ENCODE measurements at places on chromosomes 11 and 22.

GRCh38 chr11:77287615-77288273 lies 13.7 kb downstream of the GDPD4 start:
- no peak for DNase-seq

GRCh38 chr11:33935461-33936456 lies 43.9 kb upstream of the LMO2 start:
- DNase-seq = no peak

DNA sequence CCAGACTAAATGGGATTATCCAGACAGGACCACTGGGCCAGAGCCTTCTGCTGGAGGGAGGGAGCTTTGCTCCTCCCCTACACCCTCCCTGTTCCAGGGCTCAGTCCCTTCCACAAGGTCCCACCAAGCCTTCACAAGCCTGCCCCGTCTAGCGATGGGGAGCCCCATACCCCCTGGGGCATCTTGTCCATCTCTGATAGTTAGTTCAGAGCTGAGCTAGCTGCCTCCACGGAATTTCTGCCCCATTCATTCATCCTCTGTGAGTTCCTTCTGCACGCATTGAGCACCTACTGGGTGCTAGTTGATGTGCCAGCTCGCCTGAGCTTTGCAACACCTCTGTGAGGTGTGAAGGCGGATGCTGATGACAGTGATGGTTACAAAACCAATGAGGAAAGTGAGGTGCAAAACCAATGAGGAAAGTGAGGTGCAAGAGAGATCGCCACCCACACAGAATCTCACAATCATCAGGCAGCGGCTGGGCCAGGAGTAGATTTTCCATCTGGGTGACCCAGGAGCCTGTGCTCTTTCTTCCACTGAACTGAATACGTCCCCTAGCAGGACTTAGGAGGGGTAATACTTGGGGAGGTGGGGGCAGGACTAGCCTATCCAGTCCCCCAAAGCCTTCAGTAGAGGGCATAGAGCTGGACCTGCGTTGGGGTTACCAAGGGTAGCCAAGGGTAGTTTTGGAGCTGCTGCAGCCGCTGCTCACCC lies 21.5 kb upstream of the CBX7 start:
- DNase-seq = no peak

DNA sequence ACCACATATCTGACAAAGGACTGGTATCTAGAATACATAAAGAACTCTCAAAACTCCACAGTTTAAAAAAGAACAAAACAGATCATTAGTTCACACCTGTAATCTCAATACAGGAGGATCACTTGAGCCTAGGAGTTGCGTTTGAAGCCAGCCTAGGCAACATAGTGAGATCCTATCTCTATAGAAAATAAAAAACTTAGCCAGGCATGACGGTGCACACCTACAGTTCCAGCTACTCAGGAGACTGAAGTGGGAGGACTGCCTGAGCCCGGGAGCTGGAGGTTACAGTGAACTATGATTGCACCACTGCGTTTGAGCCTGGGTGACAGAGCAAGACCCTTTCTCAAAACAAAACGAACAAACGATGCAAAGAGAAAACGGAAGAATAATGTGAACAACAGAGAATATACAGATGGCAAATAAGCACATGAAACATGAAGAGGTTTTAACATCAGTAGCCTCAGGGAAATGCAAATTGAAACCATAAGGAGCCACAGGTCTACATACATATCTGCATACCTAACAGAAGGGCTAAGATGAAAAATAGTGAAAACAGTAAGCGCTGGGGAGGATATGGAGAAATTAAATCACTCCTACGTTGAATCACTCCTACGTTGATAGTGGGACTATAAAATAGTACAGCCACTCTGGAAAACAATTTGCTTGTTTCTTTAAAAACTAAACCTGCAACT lies 70.7 kb downstream of the DGCR2 start:
- no peak for DNase-seq

DNA sequence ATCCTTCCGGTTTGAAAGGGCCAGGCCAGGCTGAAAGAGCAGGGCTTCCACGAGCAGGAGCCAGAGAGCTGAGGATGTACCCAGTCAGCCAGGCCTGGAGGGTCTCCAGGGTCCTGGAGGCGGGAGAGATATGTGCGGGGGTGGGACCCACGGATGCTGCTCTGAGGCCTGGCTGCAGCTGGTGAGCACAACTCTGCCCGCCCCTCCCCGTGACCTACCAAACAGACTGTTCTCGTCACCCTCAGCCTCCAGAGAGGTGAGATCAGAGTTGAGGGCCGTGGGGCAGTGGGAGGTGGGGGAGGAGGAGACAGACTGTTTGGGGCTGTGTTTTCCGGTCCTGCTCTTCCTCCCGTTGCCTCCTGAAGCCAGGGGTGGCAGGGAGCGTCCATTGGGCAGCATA lies 42.2 kb downstream of the TRIOBP start:
- DNase-seq = no peak

DNA sequence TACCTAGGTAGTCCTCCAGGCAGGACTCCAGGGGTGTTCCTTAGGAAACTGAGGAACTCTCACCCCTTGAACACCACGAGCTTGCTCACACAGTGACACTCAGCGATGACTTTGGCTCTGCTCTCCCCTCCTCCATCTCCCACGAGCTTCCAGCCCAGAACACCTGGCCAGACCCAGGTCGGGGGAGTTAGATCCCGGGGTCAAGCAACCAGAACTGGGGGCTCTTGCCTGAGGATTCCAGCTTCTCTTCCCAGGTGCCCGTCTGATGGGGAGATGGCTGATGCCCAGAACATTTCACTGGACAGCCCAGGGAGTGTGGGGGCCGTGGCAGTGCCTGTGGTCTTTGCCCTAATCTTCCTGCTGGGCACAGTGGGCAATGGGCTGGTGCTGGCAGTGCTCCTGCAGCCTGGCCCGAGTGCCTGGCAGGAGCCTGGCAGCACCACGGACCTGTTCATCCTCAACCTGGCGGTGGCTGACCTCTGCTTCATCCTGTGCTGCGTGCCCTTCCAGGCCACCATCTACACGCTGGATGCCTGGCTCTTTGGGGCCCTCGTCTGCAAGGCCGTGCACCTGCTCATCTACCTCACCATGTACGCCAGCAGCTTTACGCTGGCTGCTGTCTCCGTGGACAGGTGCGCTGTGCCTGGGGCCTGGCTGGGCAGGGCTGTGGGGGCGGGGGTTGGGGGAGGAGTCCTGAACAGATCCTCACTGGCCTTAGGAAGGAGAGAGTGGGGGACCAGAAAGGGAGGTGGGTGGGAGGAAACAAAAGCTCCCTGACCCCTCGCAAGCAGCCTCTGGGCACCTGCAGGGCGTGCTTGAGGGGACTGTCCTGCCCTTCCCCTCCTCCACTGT lies at the start of gene GALR3:
TSS of gene GALR3 (plus strand) at position 249 of the 852 bp plus-strand sequence. CDS start at position 274, 25 bp downstream.
- no peak for DNase-seq

DNA sequence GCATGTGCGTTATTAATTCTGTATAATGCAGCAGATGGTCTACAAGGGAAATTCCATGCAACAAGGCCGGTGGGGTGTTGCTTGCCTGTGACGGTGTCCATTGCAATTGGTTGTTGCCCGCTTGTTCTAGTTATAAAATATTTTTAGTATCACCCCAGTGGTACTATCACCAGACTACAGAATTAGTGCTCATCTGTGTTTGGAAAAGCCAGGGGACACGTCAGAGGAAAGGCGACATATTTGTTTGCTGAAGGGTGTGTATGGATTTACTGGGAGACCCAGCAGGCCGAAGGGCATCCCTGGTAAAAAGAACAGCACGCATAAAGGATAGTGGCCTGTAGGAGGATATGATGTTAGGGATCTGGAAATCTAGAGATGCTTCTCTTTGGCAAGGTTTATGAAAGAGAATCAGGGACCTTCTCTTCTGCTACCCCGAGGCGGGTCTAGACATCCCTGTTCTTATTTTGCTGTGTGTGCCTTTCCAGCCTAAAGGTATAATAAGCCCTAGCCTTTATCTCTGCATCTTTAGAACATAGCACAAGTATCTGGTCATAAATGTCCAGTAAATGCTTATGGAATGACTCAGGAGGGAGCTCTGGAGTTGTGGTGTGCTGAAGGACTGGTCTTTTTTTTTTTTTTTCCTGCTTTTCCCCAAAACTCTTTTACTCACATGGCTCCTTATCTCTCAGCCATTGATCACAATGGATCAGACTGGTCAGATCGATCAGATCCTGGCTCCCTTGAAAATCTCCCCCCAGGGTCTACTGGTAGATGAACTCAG lies 90.9 kb downstream of the LDLRAD3 start:
- no peak for DNase-seq

DNA sequence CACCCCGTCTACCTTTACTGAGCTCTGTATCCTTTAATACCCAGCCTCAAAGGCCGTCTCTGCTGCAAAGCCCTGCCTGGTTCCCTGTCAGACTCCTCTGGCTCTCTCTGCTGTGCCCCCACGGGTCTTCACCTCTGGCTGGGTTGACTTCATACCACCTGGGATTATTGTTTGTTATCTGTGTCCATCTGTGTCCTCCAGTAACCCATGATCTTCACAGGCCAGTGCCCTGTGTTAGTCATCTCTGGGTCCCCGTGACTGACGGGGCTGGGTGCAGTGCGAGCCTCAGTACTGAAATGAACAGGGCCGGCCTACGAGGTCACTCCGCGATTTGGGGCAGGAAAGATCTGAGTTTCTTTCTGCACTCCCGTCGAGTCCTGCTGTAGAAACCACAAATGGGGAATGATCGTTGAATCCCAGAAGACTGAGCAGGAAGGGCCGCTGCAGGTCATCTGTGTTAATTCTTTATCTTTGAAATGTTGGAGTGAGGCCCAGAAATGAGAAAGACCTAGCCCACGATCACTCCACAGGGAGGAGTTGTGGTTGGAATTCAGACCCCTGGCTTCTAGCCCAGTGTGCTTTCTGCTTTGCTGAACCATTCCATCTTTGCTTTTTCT lies 12.3 kb upstream of the TUB start:
- no peak for DNase-seq

- no peak for DNase-seq
Observed at GRCh38 chr11:78192911-78193351, 4.2 kb downstream of the USP35 start.

GRCh38 chr11:124644426-124645280 lies 22.0 kb downstream of the TBRG1 start:
- no peak for DNase-seq

GRCh38 chr11:22192642-22193347 lies at the start of gene ANO5:
TSS of gene ANO5 (plus strand) at chr11:22193085. CDS start at chr11:22193493, 408 bp downstream.
- no peak for DNase-seq

DNA sequence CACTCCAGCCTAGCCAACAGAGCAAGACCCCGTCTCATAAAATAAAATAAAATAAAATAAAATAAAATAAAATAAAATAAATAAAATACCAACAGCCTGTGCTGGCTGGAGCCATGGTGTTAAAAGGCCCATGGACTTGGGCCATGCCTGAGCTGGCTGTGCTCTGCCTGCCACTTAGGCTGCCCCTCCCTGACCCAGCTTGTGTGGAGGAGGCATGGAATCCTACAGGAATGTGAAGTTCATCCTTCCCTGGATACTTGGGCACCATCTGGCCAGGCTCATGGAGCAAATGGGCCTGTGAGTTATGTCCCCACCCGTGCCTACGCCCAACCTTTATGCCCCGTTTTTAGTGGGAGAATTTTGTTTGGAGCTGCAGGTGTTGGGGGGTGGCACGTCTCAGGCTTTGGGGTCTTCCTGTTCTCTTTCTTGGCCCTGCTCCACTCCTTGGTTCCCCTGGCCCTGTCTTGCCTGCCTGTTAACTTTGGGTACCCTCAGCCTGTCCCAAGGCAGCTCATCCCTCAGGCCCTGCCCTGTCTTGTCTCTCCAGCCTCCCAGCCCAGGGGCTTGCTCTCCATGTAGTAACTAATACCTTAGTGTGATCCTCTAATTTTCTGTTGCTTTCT lies 51.3 kb downstream of the BCR start:
- DNase-seq = no peak

DNA sequence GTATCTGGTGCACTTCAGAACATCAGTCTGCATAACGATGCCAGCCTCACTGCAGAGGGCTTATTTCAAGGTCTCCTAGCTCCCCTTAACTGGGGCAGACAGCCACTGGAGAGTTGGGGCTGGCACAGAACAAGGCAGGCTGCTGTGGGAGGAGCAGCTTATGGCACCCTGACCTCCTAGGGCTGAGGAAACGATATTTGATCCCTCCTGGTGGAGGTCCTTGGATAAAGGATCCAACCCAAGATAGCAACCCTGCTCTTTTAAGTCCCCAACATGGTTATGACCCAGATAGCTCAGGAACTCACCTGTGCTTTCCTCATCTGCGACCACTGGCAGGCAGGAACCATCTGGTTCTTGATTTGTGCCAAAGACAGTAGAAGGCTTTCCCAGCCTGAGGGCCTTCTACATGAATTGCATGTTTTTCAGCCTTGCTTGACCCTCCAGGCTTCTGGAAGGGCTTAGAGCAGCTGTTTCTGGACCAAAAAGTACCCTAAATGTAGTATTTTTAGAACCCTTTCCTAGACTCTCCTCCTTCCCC lies 2.8 kb downstream of the TMEM109 start:
- no peak for DNase-seq

GRCh38 chr11:59716051-59716450 lies 2.4 kb upstream of the OR10V1 start:
- no peak for DNase-seq

GRCh38 chr22:30717331-30717921 lies 22.8 kb downstream of the OSBP2 start:
- no peak for DNase-seq

GRCh38 chr11:129946256-129946655 lies 50.9 kb upstream of the NFRKB start:
- no peak for DNase-seq

DNA sequence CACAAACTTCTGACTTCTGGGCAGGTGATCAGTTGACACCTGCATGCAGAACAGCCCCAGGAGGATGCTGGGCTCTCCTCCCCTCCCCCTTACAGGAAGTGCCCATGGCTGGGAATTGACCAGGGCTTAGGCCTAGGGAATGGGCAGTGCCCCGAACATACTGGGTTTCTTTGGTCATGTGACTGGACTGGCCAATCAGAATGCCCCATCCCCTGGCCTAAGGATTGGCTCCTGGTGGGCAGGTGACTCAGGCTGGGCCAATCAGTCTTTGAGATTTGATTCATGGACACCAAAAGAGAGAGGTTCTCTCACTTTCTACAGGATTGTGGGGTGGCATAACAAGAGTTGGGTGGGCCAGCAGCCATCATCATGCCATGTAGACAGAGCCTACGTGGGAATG lies 37.1 kb downstream of the MCM5 start:
- no peak for DNase-seq

DNA sequence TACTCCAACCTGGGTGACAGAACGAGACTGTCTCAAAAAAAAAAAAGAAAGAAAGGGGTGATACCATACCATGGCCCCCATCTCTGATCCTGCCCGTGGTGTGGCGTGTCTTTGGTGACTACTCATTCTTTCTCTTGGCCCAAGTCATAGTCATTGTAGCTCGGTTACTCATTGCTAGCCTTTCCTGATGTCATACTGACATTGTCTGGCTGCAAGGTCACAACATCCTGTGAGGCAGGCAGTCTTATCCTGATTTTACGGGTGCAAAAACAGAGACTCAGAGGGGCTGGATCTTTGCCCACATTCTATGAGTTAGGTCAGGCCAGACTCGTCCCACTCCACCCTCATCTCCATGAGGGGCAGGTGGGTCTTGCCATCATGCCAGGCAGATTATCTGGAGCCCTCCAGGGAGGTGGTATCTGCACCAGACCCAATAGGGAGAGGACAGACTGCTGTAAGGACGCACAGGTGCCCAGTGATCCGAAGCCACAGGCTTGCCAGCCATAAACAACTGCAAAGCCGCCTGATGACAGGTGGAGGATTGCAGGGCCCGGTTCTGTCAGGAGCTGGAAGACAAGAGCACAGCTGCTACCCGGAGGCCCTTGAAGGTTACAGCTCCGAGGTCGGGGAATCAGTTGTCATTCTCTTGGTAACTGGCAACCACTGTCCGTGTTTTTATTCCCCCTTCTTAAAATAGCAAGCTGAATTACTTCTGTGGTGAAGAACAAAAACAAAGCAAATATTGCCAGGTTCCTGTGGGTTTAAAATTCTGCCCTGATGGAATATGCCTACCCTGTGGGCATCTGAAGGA lies 13.8 kb downstream of the TOM1 start:
- DNase-seq = no peak

Measured in activated CD4-positive, CD25-positive, alpha-beta regulatory T cell treated with anti-CD3 and anti-CD28 coated beads, Interleukin-2, amount 50 U/mL, for 16 hours (primary cell).